ENCODE measurements at places on chromosomes 16 and 17. TPM values are rescaled to one million over a fixed set of nuclear protein-coding genes. Genes with fewer than 3 reads are reported as not detected.

The TNFRSF12A gene
- 7.5 TPM for total RNA-seq

The KCNH6 gene
- not detected for total RNA-seq

The SLC5A11 gene
- total RNA-seq, result not detected

The PDPR gene
- 19.7 TPM for total RNA-seq

The CHTF8 gene
- 133 TPM for total RNA-seq

The HOXB3 gene
- 10.8 TPM for total RNA-seq

The ATMIN gene
- total RNA-seq, result 29.6 TPM

The MINK1 gene
- total RNA-seq, result 107 TPM

The KRT31 gene
- not detected for total RNA-seq

The KRTAP4-4 gene
- total RNA-seq, result not detected

The MYH11 gene
- 0.08 TPM for total RNA-seq

The CCDC78 gene
- 1.9 TPM for total RNA-seq

The MYL11 gene
- not detected for total RNA-seq

The PYY gene
- total RNA-seq, result not detected

The SDR42E1 gene
- total RNA-seq, result 5.8 TPM

The PTGES3L gene
- 0.65 TPM for total RNA-seq

The NPW gene
- total RNA-seq, result 0.65 TPM

All from activated CD4-positive, alpha-beta memory T cell treated with anti-CD3 and anti-CD28 coated beads, Interleukin-2, amount 10 ng/mL, durations not matched to agents 7 days and 5 days (primary cell).